Aorta (tissue), 5 donors: ENCODE measurements at places on chromosomes 2 and 18. TPM values are rescaled to one million over a fixed set of nuclear protein-coding genes. Genes with fewer than 3 reads are reported as not detected.

DNA sequence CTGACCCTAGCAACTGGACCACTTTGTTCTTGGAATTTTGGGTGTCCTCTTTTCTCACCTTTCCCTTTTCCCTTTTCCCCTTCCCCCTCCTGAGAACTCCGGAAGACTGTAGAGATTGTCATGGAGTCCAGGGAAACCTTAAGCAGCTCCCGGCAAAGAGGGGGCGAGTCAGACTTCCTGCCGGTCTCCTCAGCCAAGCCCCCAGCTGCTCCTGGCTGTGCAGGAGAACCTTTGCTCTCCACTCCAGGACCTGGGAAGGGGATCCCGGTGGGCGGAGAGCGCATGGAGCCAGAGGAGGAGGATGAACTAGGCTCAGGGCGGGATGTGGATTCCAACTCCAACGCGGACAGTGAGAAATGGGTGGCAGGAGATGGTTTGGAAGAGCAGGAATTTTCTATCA is 20.5 kb downstream of the SETBP1 start:
- DNase-seq = no peak

GRCh38 chr2:694906-695510 is 17.8 kb upstream of the TMEM18 start:
- DNase-seq = peak; percentile 83

C1GALT1C1L gene
- total RNA-seq = 1.2 TPM

GRCh38 chr18:36348971-36349417 is 51.5 kb downstream of the FHOD3 start:
- peak; percentile 79 for DNase-seq

DNA sequence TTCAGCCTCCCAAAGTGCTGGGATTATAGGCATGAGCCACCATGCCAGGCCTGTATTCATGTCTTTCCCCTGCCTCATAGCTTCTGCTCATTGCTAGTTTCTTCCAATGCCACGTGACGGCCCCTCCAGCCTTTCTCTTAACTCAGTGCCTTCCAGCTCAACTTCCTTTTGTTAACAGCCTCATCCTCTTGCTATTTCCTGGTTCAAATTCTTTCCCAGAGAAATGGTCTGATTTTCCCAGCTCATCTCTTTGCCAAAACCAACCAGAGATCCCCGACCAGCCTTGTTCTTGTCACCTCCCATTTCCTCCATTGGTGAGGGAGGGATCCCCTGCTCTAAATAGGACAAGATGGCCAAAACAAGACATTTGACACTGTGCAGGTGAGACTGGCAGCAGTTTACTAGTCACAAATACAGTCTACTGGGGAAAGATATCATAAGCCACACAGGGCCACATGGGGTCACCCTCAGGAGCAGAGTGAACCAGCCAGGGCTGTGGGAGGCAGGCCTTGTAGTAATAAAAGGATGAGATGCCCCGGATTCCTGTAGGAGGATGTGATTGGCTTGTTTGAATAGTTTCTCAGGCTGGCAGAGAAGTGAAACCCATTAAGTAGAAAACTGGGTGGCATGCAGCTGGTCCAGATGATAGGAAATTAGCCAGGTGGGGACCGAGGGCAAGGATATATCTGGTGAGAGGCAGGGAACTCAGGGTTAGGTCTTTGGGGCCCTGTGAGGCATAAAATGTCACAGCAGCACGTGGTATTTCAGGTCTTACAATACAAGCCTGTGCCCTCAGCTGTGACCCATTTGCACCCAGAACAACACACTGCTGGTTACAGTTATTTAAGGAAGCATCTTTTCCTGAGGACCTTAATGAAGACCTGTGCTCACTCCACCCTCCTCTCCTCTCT is 6.4 kb downstream of the CD207 start:
- no peak for DNase-seq

- no peak for DNase-seq
Observed at GRCh38 chr2:15957881-15958713, 17.7 kb downstream of the MYCN start.

CTNNA2 gene
- total RNA-seq = not detected

PCBP1 gene
- 263 TPM for total RNA-seq

SKA1 gene
- total RNA-seq = 0.42 TPM

GRCh38 chr2:233096006-233096405 is 35.9 kb downstream of the INPP5D start:
- no peak for DNase-seq

DNA sequence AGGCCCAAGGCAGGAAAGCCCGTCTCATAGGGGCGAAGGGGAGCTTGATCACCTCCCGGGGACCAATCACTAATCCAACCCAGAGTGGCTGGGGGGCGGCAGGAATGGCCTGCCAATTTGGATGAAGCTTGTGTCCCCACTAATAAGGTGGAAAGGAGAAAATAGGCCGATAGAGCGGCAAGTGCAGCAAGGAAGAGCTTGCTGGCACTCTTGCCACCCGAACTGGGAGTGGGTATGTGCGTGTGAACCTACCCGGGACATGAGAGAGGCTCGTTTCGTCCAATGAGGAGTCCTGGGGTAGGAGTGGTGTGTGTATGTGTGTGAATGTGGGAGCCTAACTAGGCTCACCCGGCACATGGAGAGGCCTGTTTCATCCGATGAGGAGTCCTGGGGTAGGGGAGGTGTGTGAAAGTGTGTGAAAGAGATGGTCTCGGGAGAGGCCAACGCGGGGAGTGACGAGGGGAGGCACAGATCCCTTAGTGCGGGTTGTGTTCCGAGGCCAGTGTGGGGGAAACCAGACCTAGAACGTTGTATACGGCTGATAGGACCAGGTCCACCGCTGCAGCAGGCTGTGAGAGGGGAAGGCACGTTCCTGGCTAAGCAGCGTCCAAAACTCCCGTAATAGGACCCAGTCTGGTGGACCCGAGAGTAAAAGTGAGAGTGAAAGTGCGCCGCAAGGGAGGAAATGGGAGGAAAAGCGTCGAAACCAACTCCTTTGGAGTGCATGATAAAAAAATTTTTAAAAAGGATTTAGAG is 47.1 kb upstream of the SELENOI start:
- no peak for DNase-seq

GRCh38 chr2:149038442-149039212 is at the start of gene LYPD6B:
LYPD6B (plus strand) TSS chr2:149038699; CDS start chr2:149130949, 92,250 bp downstream.
- no peak for DNase-seq

DNA sequence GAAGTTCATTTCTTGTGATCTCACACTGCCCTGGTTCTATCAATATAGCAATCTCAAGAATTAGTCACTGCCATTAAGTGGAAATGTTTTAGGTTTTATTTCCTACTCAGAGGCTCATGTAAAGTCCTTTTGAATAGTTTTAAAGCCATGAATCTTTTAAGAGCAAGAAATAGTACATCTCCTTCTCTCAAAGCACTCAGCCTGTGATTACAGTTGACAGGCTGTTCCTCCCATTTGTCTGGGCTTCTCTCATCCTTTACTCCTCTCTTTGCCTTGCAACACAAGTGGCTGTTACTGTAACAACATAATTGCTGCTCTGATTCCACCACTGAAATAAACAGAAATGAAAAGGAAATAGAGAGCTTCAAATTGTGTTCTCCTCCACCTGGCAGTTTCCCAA is 18.4 kb downstream of the GRP start:
- DNase-seq = no peak

DNA sequence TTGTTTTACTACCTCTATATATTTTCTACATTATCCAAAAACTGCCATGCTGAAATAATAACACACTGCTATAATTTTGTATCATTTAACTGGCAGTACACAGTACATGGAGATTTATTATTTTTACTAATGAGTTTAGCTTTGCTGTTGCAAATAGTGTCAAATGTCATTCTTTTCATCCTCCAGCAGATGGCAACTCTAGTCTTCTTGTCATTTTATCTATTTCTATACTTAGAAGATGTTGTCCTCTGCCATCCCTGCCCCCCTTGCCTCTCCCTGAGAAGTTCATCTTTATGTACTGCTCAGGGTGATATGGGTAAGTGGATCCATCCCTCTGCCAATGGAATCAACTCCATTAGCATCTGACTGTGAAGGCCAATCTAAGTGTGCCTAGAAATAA is 21.7 kb upstream of the LRRTM1 start:
- no peak for DNase-seq

KIAA2012 gene
- not detected for total RNA-seq

CRYGC gene
- total RNA-seq = not detected

C2orf81 gene
- 1.4 TPM for total RNA-seq

GRCh38 chr2:118061135-118061955 is 26.9 kb upstream of the INSIG2 start:
- DNase-seq = no peak

DNA sequence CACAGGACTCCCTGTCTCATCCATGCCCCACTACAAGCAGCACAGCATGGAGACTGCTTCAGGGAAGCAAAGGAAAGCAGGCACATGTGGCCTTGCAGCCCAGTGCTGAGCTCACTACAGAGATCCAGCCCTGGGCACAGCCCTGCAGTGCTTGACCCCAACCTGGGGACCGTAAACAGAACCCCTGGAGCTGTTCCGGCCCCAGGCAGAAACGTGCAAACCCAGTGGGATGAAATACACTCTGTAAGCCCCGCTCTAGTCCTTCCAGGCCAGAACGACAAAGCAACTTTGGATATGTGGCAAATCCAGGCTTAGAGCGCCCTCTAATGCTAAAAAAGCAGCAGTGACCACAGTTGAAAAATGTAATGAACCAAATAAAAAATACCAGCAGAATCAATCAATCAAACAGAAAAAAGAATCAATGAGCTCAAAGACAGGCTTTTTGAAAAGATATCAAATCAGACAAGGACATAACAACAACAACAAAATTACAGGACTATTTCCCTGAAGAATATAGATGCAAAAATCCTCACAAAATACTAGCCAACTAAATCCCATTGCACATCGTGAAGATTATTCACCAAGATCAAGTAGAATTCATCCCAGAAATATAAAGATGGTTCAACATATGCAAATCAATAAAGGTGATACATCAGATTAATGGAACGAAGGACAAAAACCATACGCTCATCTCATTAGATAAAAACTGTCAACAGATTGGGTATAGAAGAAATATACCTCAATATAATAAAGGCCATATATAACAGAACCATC is 45.6 kb downstream of the ZNF519 start:
- DNase-seq = no peak

- no peak for DNase-seq
Observed at GRCh38 chr18:23710068-23710527, 20.8 kb downstream of the LAMA3 start.

NTSR2 gene
- not detected for total RNA-seq

FBXO48 gene
- 1.5 TPM for total RNA-seq

TRIM43 gene
- total RNA-seq = not detected

- DNase-seq = no peak
Observed at GRCh38 chr2:233023761-233024410, 8.6 kb upstream of the NEU2 start.

EVX2 gene
- total RNA-seq = not detected

GRCh38 chr2:22683914-22684313 is 701.1 kb upstream of the KLHL29 start:
- no peak for DNase-seq

IL36B gene
- total RNA-seq = not detected

- no peak for DNase-seq
Observed at GRCh38 chr18:64082054-64082453, 66.8 kb downstream of the LINC00305 start.

ARHGAP28 gene
- 3.5 TPM for total RNA-seq

DNA sequence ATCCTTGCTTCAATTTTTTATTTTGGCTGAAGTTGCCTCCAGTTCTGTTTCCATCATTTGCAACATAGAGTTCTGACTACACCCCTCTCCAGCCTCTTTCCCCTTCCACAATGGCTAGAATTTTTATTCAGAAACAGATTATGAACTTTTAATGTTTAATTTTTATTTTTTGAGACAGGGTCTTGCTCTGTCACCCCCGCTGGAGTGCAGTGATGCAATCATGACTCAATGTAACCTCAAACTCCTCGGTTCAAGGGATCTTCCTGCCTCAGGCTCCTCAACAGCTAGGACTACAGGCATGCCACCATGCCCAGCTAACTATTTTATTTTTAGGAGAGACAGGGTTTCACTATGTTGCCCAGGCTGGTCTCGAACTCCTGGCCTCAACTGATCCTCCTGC is 2.8 kb downstream of the NTSR2 start:
- no peak for DNase-seq
